ENCODE measurements at places on chromosomes 2 and 18. TPM values are rescaled to one million over a fixed set of nuclear protein-coding genes. Genes with fewer than 3 reads are reported as not detected.

Gene RAB17
- polyA plus RNA-seq: 4.1 TPM

DNA sequence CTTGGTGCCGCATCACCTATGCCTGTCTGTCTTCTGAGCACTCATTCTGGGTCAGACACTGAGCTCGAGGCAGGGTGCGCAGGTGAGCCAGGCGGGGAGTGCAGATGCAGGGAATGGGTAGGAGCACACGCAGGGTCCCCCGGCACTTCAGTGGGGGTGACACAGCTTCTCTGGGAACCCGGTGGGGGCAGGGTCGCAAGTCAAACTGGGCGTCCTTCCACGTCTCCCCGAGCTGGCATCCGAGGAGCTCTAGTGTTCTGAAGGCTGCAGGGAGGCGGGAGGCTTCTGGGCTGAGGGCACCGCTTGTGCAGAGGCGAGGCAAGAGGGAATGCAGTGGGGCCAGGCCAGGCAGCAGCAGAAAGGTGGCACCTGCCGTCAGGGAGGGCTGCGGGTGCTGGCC, 86.0 kb downstream of the DGKD start:
- DNase-seq: no peak

GRCh38 chr2:41698678-41699422, 349.0 kb upstream of the PKDCC start:
- DNase-seq: no peak

Gene NRBP1
- 118 TPM for polyA plus RNA-seq

Gene SCN9A
- polyA plus RNA-seq: 3.5 TPM

GRCh38 chr18:63233334-63233733, 86.2 kb downstream of the BCL2 start:
- DNase-seq: no peak

GRCh38 chr18:28716338-28716737, 539.4 kb upstream of the CDH2 start:
- DNase-seq: no peak

Gene SLC11A1
- polyA plus RNA-seq: 0.37 TPM
